ENCODE measurements at places on chromosomes 5 and 9. TPM values are rescaled to one million over a fixed set of nuclear protein-coding genes. Genes with fewer than 3 reads are reported as not detected.

SPRY4 gene
- total RNA-seq: 41.9 TPM

GRCh38 chr5:14226992-14227391, 83.8 kb downstream of the TRIO start:
- no peaks in the 10 kb centered on the region for H3K27me3 ChIP-seq
- H3K4me1 ChIP-seq: peaks cover 16% of the 10 kb centered on the region
- no peak overlapping the region for H3K4me3 ChIP-seq
- peak overlapping the region; percentile 49 for H3K27ac ChIP-seq
- no peak for DNase-seq

- peaks cover 5% of the 10 kb centered on the region for H3K4me1 ChIP-seq
- DNase-seq: no peak
- H3K27me3 ChIP-seq: no peaks in the 10 kb centered on the region
- no peak overlapping the region for H3K27ac ChIP-seq
Measured at GRCh38 chr5:34625246-34625645, 30.9 kb upstream of the RAI14 start.

LTC4S gene
- total RNA-seq: 2.2 TPM

- H3K4me1 ChIP-seq: no peaks in the 10 kb centered on the region
- DNase-seq: no peak
- H3K36me3 ChIP-seq: peaks cover under 1% of the 10 kb centered on the region
- no peak overlapping the region for H3K27ac ChIP-seq
Measured at GRCh38 chr9:64128572-64128971, 1156.4 kb downstream of the FOXD4L5 start.

GRCh38 chr5:85512896-85513295, 1104.8 kb upstream of the COX7C start:
- H3K36me3 ChIP-seq: no peaks in the 10 kb centered on the region
- H3K4me3 ChIP-seq: no peak overlapping the region
- no peak overlapping the region for H3K27ac ChIP-seq
- no peak for DNase-seq
- no peaks in the 10 kb centered on the region for H3K27me3 ChIP-seq

DNA sequence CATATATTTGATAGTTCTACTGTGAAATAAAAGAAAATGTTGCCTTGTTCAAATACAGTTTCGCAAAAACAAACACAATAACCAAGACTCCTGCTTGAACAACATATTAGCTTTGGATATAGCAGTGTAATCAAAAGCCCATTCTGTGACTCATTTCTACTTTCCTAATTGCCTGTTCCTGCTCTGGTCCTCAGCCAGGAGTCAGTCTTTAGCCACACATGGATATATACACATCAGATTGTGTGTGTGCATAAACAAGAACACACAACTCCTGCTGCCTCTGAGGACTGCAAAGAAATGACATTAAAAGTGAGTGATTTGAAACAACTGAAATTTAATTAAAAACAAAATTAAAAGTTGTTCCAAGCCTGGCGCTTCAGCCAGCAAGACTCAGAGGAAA, 334.8 kb downstream of the TRIM32 start:
- no peaks in the 10 kb centered on the region for H3K27me3 ChIP-seq

PDZD2 gene
- 22.6 TPM for total RNA-seq

DNA sequence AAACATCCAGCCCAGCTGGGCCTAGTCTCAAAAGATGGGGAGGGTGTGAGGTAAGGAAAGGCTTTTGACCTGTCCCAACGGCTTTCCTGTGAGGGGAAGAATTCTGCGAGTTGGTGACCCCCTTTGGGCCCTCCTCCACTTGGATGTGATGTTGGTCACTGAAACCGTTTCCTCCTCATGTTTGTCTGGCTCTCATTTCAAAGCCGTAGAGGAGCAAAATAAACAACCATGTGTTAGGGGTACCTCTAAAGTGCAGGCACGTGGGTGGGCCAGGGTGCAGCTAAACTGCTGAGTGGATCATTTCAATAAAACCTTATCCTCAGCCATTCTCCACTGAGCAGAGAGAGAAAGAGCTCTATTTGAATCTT, 84.3 kb upstream of the MELK start:
- peak overlapping the region; percentile 80 for H3K27ac ChIP-seq
- H3K27me3 ChIP-seq: no peaks in the 10 kb centered on the region
- no peak for DNase-seq
- no peaks in the 10 kb centered on the region for H3K36me3 ChIP-seq

DNA sequence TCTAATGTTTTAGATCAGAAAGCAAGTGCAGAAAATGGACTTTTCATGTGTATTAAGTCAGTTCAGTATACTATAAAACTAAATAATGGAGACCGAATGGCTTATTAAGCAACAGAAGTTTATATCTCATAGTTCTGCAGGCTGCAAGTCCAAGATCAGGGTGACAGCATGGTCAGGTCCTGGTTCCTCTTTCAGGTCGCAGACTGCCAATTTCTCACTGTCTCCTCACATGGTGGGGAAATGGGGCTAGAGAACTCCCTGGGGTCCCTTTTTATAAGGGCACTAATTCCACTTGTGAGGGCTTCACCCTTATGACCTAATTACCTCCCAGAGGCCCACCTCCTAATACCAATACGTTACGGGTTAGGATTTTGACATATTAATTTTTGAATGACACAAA, 48.7 kb downstream of the RICTOR start:
- no peaks in the 10 kb centered on the region for H3K27me3 ChIP-seq
- peaks cover 14% of the 10 kb centered on the region for H3K4me1 ChIP-seq
- H3K27ac ChIP-seq: peak overlapping the region; percentile 44
- H3K4me3 ChIP-seq: no peak overlapping the region
- peaks cover 7% of the 10 kb centered on the region for H3K36me3 ChIP-seq

OR1Q1 gene
- not detected for total RNA-seq

DNA sequence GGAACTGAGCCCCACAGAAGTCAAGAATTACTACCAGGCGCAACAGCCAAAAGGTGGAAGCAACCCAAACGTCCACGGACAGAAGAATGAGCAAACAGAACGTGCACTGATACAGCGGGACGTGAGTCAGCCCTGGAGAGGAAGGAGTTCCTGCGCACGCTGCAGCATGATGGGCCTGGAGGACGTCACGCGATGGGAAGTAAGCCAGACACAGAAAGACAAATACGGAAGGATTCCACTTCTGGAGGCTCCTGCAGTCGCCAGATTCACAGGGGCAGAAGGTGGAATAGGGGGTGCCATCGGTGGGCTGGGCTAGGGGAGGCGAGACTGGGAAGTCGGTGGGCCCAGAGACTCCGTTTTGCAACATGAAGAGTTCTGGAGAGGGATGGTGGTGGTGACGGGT, 80.3 kb upstream of the PHYKPL start:
- H3K27me3 ChIP-seq: peaks cover 24% of the 10 kb centered on the region
- H3K4me3 ChIP-seq: no peak overlapping the region
- no peaks in the 10 kb centered on the region for H3K4me1 ChIP-seq
- DNase-seq: peak; percentile 56
- H3K36me3 ChIP-seq: no peaks in the 10 kb centered on the region
- H3K27ac ChIP-seq: no peak overlapping the region

INSL4 gene
- not detected for total RNA-seq

DNA sequence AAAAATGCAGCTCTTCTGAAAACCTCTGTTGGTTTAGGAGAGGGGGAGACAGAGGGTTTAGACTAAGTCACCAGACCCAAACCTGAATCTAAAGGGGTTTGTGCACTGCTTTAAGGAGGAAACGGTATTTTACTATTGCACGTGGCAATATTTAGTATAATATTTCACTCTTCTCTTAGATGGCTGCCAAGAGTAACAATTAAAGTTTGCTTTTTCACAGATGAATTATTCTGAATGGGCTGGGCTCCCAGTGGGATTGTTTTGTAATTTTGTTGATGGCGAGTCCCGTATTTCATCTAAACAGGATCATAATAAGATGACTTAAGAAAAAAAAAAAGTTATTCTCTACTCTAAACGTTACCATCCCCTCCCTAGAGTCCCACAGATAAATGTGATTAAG, 245.4 kb downstream of the PCSK5 start:
- H3K36me3 ChIP-seq: no peaks in the 10 kb centered on the region
- H3K4me1 ChIP-seq: no peaks in the 10 kb centered on the region
- DNase-seq: peak; percentile 43
- no peak overlapping the region for H3K4me3 ChIP-seq
- H3K27ac ChIP-seq: no peak overlapping the region

- H3K27ac ChIP-seq: no peak overlapping the region
- no peak overlapping the region for H3K4me3 ChIP-seq
- no peaks in the 10 kb centered on the region for H3K36me3 ChIP-seq
- H3K4me1 ChIP-seq: peaks cover 4% of the 10 kb centered on the region
Measured at GRCh38 chr9:87959916-87960581, 14.3 kb downstream of the CDK20 start.

DNA sequence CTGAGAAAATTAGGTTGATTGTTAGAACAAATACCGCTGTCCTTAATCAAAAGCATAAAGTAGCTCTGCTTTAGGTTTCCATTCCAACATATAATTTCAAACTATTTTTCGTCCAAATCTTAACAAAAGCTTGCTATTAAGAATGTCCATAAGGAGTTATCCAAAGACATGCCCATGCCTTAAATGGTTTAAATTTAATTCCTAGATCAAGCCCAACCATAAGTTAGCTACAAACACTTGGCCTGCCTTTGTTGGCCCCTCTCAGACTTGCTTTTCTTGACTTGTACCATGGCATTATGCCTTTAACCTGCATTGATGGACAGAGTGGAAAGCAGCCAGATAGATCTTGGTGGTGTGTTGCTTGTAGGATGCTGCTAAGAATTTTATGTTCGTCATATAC, 8.8 kb downstream of the GARNL3 start:
- DNase-seq: no peak
- peaks cover 3% of the 10 kb centered on the region for H3K4me1 ChIP-seq
- H3K27me3 ChIP-seq: no peaks in the 10 kb centered on the region
- no peak overlapping the region for H3K4me3 ChIP-seq

DNA sequence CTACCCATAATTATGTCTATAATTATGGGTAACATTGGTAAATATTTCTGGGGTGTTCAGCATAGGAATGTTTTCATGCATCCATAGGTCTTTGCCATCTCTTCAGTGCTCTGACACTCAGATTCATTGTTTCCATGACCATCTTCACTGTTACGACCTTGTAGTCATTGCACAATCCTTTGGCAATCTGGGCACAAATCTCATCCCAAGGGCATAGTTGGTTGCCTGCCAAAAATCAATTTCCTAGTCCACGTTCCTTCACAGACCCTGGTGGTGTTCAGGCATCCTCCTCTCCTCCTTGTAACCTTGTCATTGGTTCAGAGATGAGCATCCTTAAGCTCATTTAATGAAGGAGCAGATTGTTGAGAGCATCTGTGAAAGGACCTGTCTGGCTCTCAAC, 1400.7 kb downstream of the CDH12 start:
- no peaks in the 10 kb centered on the region for H3K36me3 ChIP-seq
- no peaks in the 10 kb centered on the region for H3K27me3 ChIP-seq
- peak; percentile 50 for DNase-seq
- H3K27ac ChIP-seq: no peak overlapping the region

TTC33 gene
- total RNA-seq: 13.7 TPM

DNA sequence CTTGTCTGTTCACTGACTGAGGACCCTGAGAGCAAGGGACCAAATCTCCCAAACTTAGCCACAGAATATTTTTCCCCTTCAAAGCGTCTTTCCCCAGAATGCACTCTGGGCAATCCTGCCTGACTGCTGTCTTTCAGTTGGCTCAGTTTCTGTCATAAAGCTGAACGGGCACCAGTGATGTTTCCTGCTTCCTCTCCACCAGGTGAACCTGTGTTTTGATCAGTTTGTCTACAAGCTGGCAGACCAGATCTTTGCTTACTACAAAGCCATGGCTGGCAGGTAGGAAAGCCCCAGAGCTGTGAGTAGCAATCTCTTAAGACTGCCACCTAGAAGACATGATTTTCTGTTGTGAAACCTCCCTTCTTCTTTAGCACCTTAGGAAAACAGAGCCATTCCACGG, 61.8 kb downstream of the CYFIP2 start:
- H3K27me3 ChIP-seq: no peaks in the 10 kb centered on the region
- H3K36me3 ChIP-seq: peaks cover 28% of the 10 kb centered on the region
- H3K4me1 ChIP-seq: no peaks in the 10 kb centered on the region
- no peak for DNase-seq
- no peak overlapping the region for H3K4me3 ChIP-seq

DNA sequence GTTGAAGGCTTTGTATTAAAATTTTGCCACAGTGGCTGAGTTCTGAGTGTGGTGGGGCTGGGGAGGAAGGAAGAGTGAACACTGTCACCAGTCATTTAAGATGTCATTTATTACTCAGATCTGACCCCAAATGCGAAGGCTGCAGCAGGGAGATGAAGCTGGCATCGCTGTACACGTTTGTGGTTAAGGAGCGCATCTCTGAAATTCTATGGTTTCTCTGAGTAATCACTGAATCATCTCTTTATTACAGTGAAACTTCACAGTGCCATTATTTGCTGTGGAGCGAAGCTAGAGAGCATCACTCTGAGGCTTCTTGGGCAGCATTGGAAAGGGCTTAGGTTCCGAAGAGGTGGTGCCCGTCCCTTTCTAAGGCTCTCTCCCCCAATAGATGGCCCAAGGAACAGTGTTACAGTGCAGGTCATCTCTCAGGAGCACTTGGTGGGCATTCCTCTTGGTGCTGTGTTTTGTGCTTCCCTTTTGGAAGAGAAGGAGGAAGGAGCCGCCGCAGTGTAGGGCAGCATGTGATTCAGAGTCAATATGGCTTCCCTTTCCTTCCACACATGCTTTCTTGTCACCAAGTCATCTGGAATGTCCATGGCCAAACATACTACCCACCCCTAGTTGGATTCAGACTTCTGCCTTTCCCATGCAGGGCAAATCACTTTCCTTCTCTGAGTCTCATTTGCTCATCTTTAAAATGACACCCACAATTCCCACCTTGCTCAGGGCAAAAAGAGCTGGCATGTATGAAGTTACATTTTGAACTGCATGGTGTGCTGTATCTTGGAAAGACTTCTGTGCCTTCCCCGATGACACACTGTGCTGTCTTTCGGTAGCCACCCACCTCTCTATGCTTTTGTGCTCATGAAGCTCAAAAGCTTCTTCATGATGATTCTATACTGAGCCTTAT, 9.3 kb upstream of the TEX48 start:
- H3K4me3 ChIP-seq: no peak overlapping the region
- H3K4me1 ChIP-seq: peaks cover 13% of the 10 kb centered on the region
- peaks cover 7% of the 10 kb centered on the region for H3K36me3 ChIP-seq
- peak overlapping the region; percentile 1 for H3K27ac ChIP-seq
- H3K27me3 ChIP-seq: no peaks in the 10 kb centered on the region
- DNase-seq: peak; percentile 79

Measured in MCF 10A (cell line).